Tibial nerve (tissue), 4 donors: ENCODE measurements at places on chromosomes 1 and 21. TPM values are rescaled to one million over a fixed set of nuclear protein-coding genes. Genes with fewer than 3 reads are reported as not detected.

Gene CLDN17
- not detected for total RNA-seq

Gene OR2W3
- 3.1 TPM for total RNA-seq

Gene EFNA1
- 33.7 TPM for total RNA-seq

Gene S100B
- total RNA-seq = 260 TPM

Gene OLFML2B
- 42.3 TPM for total RNA-seq

Gene AK4
- 24.9 TPM for total RNA-seq
